ENCODE measurements at places on chromosomes 12 and 14. TPM values are rescaled to one million over a fixed set of nuclear protein-coding genes. Genes with fewer than 3 reads are reported as not detected.

- no peak for DNase-seq
- H3K36me3 ChIP-seq = no peaks in the 10 kb centered on the region
- no peaks in the 10 kb centered on the region for H3K27me3 ChIP-seq
- H3K27ac ChIP-seq = no peak overlapping the region
Measured at GRCh38 chr12:96770219-96771102, 136.6 kb upstream of the NEDD1 start.

DNA sequence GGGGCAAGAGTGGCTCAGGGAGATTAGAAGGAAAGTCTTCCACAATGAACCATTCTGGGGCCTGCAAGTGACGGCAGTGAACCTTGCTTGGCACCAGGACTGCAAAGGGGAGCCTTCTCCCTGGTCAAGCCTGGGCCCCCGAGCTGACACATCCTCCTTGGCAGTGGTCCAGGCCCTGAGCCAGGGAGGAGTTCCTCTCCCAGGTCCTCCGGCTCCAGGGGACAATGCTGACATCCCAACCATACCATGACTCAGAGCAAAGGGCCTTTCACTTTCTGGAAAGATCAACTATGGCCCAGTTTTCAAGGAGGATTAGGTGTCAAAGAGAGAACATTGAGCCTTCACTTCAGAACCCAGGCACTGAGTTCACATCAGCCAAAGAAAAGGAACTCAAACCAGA, 756.5 kb upstream of the TBX3 start:
- no peak overlapping the region for H3K27ac ChIP-seq
- DNase-seq = no peak
- H3K36me3 ChIP-seq = no peaks in the 10 kb centered on the region
- H3K4me3 ChIP-seq = no peak overlapping the region
- H3K27me3 ChIP-seq = peaks cover 1% of the 10 kb centered on the region

GRCh38 chr12:67910360-67911274, 78.6 kb upstream of the IFNG-AS1 start:
- no peak overlapping the region for H3K4me3 ChIP-seq
- DNase-seq = no peak
- peaks cover 5% of the 10 kb centered on the region for H3K27me3 ChIP-seq
- no peak overlapping the region for H3K27ac ChIP-seq
- H3K4me1 ChIP-seq = no peaks in the 10 kb centered on the region

GRCh38 chr12:75945581-75945980, 86.0 kb downstream of the PHLDA1 start:
- no peak for DNase-seq
- H3K4me3 ChIP-seq = no peak overlapping the region
- H3K27ac ChIP-seq = peak overlapping the region; percentile 96

DNA sequence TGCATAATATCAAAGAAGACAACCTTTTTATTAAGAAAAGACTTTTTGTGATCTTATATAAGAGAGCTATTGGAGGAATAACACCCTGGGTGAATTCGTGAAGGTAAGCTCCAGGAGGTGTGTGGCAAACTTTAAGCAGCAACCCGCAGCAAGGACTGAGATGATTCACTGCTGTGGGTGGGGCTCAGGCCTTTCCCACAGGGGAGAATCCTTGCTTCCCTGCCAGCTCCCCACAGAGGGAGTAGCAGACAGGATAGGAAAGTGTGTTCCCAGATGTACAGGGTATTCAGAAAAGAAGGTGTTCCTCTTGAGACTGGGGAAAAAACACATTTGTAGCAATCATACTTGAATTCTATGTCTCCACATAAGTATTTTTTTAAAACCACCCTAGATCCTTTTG, 9.2 kb downstream of the NDUFA12 start:
- H3K27ac ChIP-seq = no peak overlapping the region
- no peaks in the 10 kb centered on the region for H3K27me3 ChIP-seq
- no peak for DNase-seq
- no peak overlapping the region for H3K4me3 ChIP-seq
- peaks cover 48% of the 10 kb centered on the region for H3K4me1 ChIP-seq

- H3K27me3 ChIP-seq = peaks cover 11% of the 10 kb centered on the region
- DNase-seq = no peak
- H3K4me3 ChIP-seq = no peak overlapping the region
- no peak overlapping the region for H3K27ac ChIP-seq
- no peaks in the 10 kb centered on the region for H3K4me1 ChIP-seq
Measured at GRCh38 chr14:32009976-32010581, 67.0 kb upstream of the ARHGAP5 start.

DNA sequence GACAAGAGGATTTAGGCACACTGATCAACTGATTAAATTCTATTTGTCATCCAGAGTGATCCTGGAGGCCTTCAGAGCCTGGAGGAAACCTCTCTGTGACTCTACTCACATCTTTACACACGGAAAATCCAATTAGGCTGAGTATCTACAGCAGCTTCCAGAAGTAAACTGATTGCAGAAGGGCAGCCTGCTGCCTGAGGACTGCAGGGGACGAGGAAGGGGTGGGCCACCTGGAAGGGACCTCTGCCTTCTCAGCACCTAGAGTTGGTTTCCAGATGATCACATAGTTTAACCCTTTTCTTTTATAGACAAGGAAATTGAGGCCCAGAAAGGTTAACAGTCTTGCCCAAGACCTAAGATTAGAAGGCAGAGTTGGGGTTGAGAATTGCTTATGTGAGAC, 206.1 kb downstream of the DAD1 start:
- H3K27ac ChIP-seq = no peak overlapping the region
- no peaks in the 10 kb centered on the region for H3K27me3 ChIP-seq
- peak overlapping the region; percentile 19 for H3K4me3 ChIP-seq
- H3K4me1 ChIP-seq = no peaks in the 10 kb centered on the region
- no peak for DNase-seq
- H3K36me3 ChIP-seq = no peaks in the 10 kb centered on the region

GRCh38 chr12:119292893-119293630, 41.5 kb upstream of the CCDC60 start:
- no peak overlapping the region for H3K4me3 ChIP-seq
- H3K27ac ChIP-seq = no peak overlapping the region
- no peaks in the 10 kb centered on the region for H3K4me1 ChIP-seq
- no peak for DNase-seq
- H3K27me3 ChIP-seq = peaks cover 3% of the 10 kb centered on the region

GRCh38 chr14:67735336-67736147, 33.9 kb downstream of the RDH12 start:
- no peak for DNase-seq
- H3K36me3 ChIP-seq = no peaks in the 10 kb centered on the region
- H3K27me3 ChIP-seq = no peaks in the 10 kb centered on the region
- no peaks in the 10 kb centered on the region for H3K4me1 ChIP-seq
- no peak overlapping the region for H3K27ac ChIP-seq
- no peak overlapping the region for H3K4me3 ChIP-seq

GRCh38 chr14:51607711-51608110, 44.0 kb upstream of the FRMD6 start:
- no peak overlapping the region for H3K27ac ChIP-seq
- no peaks in the 10 kb centered on the region for H3K36me3 ChIP-seq
- no peak overlapping the region for H3K4me3 ChIP-seq
- H3K4me1 ChIP-seq = peaks cover 9% of the 10 kb centered on the region
- DNase-seq = no peak
- peaks cover 11% of the 10 kb centered on the region for H3K27me3 ChIP-seq

- DNase-seq = no peak
- no peak overlapping the region for H3K27ac ChIP-seq
- H3K4me1 ChIP-seq = no peaks in the 10 kb centered on the region
Measured at GRCh38 chr12:100795174-100795799, 711 bp downstream of the ANO4 start.

GRCh38 chr14:102225936-102226335, 79.0 kb downstream of the MOK start:
- no peak overlapping the region for H3K4me3 ChIP-seq
- no peaks in the 10 kb centered on the region for H3K36me3 ChIP-seq
- no peak for DNase-seq
- H3K27me3 ChIP-seq = no peaks in the 10 kb centered on the region
- peaks cover 7% of the 10 kb centered on the region for H3K4me1 ChIP-seq
- no peak overlapping the region for H3K27ac ChIP-seq

RD3L gene
- not detected for total RNA-seq

JPH4 gene
- total RNA-seq = 0.51 TPM

CFAP251 gene
- total RNA-seq = 2.9 TPM

C3AR1 gene
- total RNA-seq = 1.1 TPM

CKB gene
- total RNA-seq = 9.1 TPM

RFLNA gene
- not detected for total RNA-seq

ARHGAP9 gene
- total RNA-seq = 125 TPM

TAS2R7 gene
- total RNA-seq = not detected

FBRSL1 gene
- total RNA-seq = 41.4 TPM

KIF5A gene
- total RNA-seq = 1.3 TPM

All from activated CD8-positive, alpha-beta T cell treated with anti-CD3 and anti-CD28 coated beads for 36 hours (primary cell).